CD4-positive, alpha-beta T cell treated with Interleukin-6 at 100 ng/mL for 8 hours (primary cell): ENCODE measurements at places on chromosomes 7 and 10.

- no peak for DNase-seq
These were observed 87.8 kb downstream of the SPDYE5 start for GRCh38 chr7:75579899-75580298.

GRCh38 chr7:14622559-14622958 is 280.0 kb downstream of the DGKB start:
- no peak for DNase-seq

DNA sequence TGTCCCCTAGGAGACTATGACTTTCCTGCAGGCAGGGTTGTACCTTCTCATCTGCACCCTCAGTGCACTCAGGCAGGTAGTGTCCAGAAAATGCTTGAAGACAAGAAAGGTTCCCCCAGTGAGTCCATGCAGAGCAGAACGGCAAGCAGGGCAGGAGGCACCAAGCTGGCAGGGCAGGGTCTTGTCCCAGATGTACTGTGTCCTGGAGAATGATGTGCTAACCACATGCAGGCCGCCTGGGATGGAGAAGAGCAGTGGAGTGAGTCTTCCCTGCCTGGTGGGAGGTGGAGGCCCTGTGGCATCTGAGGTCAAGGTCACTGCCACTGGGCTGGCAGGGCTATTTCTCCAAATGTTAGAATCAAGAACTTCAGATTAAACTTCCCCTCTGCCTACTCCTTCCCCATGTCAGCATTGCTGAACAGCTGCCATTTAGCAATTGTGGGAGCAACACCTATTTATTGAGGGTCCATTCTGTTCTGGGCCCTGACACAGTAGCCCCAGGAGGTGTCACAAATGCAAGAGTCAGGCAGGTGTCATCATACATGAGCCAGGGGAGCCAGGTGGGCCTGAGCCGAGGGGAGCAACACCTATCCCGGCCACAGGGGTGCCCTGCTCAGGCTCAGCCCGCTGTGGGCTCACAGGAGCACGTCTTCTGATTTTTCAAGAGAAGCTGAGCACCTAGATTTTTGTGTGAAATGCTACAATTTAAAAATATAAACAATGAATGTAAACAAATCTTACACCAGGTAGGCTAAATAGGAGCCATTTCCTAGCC is 34.1 kb downstream of the PTPRE start:
- no peak for DNase-seq

- peak; percentile 48 for DNase-seq
These were observed 640 bp upstream of the ZNF425 start for GRCh38 chr7:149126662-149127266.

GRCh38 chr7:47386273-47386835 is 195.6 kb downstream of the TNS3 start:
- no peak for DNase-seq

DNA sequence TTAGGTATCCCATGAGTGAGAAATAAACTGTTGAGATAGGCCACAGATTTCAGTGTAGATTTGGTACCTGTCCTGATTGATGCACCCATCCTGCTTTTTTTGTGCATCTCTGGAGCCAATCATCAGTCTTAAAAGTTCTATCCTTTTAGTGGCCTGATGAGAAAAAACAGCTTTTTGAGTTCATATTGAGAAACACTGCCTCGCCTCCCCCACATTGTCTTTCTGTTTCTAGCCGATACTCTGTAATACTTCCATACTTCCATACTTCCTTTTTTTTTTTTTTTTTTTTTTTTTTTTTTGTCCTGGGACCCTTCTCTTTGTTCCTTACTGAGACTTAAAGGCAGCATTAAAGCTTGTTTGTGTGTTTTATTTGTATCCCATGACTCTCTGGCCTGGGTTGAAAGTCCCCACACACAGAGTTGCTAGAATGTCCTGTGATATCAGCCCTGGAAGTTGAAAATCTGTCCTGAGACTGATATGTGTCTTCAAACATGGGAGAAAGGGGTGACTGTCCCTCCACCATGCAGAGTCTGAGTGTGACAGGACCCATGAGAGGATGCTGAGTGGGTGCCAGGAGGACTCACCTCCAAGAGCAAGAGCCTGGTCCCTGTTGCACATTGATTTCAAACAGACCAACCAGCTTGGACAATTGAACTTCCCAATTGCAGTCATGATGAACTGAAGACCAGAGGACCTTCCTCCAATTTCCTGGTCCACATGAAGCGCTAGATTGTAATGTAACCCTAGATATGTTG is 5.7 kb downstream of the ZNF22 start:
- no peak for DNase-seq

GRCh38 chr10:113177936-113178335 is 227.9 kb downstream of the TCF7L2 start:
- DNase-seq: no peak

GRCh38 chr7:133815611-133816210 is 311.4 kb upstream of the LRGUK start:
- DNase-seq: no peak

- no peak for DNase-seq
These were observed 7.9 kb downstream of the TBATA start for GRCh38 chr10:70777063-70777875.

DNA sequence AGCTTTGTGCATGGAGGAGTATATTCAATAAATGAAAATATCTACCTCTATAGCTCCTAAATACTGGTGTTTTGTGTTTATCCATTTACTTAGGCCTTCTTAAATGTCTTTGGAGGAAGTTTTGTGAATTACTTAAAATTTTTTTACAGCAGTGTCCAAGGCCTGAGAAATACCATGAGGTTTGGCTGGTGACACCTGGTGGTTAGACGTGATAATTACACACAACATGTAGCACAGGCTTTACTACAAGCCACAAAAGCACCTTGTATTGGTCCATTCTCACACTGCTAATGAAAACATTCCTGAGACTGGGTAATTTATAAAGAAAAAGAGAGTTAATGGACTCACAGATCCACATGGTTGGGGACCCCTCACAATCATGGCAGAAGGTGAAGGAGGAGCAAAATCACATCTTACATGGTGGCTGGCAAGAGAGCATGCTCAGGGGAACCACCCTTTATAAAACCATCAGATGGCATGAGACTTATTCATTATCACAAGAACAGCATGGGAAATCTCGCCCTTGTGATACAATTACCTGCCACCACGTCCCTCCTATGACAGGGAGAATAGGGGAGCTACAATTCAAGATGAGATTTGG is 20.6 kb downstream of the HYAL4 start:
- DNase-seq: peak; percentile 36

DNA sequence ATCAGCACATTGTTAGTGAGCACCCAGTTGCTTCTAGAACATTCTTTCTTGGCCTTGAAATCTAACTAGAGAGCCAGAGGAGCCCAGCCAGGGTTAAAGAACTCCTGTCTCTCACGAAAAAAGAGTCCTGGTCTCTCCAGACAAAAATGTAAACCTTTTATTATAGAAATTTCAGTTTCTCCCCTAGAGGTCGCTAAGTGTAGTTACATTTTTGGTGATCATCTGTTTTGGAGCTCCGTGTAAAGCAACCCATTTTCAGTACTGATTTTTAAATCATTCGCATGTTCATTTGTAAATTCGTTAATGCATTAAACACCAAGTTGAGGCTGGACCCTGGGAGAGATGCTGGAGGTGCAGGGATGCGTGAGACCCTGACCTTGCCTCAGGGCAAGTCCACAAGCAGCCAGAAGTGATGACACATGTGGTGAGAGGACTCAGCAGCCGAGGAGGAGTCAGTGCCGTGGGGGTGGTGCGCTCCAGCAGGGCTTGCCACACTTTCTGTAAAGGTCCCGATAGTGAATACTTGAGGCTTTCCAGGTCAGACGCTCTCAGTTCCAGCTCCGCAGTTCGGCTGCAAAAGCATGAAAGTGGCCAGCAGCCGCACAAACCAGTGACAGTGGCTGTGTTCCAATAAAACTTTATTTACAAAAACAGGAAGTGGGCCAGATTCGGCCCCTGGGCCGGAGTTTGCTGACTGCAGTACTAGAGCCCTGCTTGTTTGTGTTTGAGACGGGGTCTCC is 578.6 kb upstream of the FOXK1 start:
- DNase-seq: no peak

- DNase-seq: no peak
These were observed 142.0 kb upstream of the ADO start for GRCh38 chr10:62662486-62662885.

GRCh38 chr10:53434413-53434812 is 661.8 kb upstream of the MBL2 start:
- DNase-seq: no peak

DNA sequence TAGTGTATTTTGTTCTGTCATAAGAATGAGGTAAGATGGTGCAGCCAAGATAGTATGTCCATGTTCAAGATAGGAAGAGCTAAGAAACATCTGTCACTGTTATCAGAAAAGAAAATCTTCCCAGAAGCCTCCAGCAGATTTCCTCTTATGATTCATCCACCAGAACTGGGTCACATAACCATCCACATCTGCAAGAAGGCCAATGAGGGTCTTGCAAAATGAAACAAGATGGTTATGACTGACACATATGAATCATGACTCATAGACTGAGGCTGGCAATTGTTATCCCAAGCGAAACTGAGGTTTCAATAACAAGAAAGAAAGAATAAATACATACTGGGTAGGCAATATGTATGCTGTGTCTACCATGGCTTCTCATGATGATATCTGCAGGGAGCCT is 30.3 kb downstream of the CCNJ start:
- peak; percentile 15 for DNase-seq

DNA sequence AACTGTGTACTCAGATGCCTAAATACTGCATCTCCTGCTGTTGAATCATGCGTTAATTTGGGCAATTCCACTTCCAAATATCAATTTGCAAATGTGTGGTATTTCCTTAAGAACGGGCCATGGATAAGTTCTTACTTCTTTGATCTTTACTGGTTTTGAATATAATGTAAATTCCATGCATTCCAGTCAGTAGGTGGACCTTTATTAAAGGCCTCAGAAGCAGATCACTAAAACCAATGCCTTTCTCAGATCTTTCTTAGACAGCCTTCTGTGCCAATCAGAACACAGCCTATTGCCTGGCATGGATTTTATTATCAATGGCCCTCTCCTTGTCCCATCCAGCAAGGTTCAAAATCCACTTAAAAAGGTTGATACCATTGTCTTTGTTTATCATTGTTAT is 21.5 kb upstream of the POM121L12 start:
- DNase-seq: no peak

DNA sequence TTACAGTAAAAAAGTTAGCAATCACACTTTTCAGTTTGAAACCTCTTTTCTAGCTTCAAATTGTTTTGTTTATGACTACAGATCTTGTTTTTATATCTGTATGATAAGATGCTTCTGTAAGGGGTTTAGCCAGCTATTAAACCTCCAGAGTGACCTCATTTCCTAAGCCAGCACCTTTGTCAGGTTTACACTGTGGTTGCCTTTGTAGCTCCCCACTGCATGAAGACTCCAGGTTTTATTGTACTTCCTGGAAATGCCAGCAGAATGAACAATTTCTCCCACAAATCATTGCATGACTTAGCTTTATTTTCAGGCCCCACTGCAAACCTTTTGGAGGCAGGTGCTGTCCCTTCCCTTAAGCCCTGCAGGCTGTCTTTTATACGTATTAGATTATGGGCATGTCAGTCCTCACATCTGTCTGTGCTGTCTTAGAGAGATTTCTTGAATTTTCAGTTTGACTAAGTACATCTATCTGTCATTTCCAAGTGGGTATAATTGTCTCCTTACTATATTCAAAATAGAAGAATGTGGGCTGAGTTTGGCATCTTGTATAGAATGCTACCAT is 8.2 kb upstream of the AGR3 start:
- DNase-seq: no peak

GRCh38 chr10:124451276-124451675 is 1.4 kb upstream of the NKX1-2 start:
- DNase-seq: no peak

DNA sequence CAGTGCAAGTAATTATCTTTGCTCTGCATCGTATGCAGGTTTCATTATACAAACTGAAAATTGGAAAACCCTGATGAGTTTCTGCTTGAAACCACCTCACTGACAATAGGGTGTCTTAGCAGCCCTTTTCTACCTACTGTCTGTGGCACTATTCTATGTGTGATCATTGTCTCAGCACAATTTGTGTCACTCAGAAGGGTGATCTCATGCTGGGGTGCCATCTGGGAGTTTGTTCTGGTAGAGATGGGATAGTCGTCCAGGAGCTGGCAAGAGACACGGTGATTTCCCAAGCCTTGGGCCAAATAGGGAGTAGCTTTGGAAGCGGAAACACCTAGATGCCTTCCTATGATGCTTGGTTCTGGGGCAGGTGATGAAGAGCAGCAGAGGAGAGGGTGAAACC is 186.3 kb downstream of the FRMD4A start:
- no peak for DNase-seq

DNA sequence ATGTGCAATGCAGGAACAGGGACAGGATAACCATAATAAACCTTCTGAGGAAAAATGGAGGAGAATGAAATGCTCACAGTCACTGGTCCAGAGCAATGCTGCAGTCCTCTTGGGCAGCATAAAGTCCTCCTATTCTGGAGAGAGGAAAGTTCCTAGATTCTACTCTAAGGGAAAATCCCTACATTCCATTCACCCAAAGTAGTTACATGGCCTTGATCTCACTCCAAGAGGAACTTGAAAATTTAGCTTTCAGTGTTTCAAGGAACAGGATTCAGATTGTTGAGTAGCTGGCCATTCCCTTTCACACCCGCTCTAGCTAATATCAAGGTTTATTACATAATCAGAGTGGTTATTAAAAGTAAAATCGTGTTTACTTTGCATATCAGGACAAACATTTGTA is 168.3 kb downstream of the CHRM2 start:
- DNase-seq: no peak

DNA sequence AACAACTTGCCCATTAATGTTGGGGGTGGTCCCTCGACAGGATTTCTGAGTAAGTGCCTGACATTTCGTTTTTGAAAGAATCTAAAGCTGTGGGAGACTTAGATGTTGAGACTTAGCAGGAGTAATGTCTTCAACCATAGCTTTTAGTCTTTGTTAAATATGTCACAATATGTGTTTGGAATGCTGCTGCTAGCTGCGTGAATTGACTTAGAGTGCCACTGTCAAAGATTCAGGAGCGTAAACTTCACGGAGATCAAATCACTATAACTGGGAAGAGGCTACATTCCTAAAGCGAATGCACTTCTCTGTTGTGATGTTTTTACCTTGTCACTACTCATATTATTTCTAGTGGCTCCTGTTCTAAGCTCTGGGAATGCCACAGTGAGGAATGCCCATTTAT is 91.3 kb upstream of the SAMD8 start:
- DNase-seq: no peak

GRCh38 chr7:22842973-22843372 is 20.3 kb upstream of the TOMM7 start:
- no peak for DNase-seq

GRCh38 chr10:3468919-3469638 is 296.5 kb upstream of the PITRM1 start:
- no peak for DNase-seq

GRCh38 chr7:134429481-134429880 is 29.4 kb downstream of the AKR1B1 start:
- DNase-seq: no peak

GRCh38 chr7:91291902-91292301 is 27.7 kb downstream of the FZD1 start:
- DNase-seq: no peak

DNA sequence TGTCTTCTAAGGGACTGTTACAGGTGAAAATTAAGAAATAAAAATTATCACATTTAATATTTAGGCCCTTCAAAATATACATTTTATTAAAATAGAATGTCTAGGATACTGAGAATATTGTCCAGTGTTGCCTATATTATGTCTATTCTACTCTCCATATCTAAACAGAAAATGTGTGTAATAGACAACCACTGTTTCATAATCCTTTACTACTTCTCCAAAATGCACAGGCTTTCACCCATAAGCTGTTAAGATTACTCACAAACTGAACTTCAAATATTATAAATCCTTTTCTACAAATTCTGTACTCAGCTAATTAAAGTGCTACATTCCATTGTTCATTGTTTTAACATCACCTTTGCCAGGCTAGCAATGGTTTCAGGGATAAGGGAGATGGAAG is 56.7 kb upstream of the TFEC start:
- DNase-seq: no peak

GRCh38 chr7:131027287-131027773 is 293.3 kb upstream of the KLF14 start:
- no peak for DNase-seq
